ENCODE measurements at places on chromosomes 13 and 19. TPM values are rescaled to one million over a fixed set of nuclear protein-coding genes. Genes with fewer than 3 reads are reported as not detected.

DNA sequence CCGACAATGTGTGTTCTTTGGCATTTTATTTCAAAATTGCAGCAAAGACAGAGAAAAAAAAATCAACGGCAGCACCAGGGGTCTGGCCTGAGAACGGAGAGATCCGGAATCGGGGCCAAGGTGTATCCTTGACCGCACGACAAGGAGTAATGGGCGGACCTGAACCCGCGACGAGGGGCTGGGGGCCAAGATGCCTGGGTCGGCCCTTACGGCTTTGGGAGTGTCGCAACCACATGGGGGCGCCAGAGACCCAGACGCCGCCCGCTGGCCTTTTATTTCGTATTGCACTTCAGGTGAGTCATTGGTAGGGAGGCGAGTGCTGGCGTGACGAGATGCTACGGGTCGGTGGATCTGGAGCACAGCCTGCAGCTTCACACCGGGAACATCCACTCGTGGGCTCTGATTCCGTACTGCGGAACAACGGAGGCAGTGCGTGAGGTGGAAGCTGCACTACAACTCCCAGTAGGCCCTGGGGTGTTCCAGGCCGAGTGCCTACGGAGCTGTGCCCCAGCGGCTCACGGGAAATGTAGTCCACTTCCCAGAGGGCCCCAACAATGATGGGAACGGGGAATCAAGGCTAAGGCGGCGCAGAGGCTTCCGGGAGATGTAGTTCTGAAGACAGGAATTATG lies 15.7 kb downstream of the BCAT2 start:
- peak; percentile 97 for DNase-seq

The CBY2 gene
- not detected for total RNA-seq

DNA sequence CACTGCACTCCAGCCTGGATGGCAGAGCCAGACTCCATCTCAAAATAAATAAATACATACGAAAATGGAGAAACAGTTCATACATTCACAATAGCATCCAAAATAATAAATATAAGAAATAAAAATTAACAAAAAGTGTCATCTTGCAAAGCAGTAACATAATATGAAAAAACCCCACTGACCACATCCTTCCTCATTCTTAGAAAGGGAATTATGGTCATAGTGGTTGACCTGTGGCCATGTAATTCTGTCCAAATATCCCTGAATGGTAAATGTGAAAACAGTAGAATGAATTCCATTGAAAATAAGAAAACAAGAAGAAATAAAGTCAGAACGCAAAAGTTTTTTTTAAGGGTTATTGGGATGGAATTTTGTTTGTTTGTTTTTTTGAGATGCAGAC lies 7.0 kb upstream of the CDC42EP5 start:
- DNase-seq = no peak

DNA sequence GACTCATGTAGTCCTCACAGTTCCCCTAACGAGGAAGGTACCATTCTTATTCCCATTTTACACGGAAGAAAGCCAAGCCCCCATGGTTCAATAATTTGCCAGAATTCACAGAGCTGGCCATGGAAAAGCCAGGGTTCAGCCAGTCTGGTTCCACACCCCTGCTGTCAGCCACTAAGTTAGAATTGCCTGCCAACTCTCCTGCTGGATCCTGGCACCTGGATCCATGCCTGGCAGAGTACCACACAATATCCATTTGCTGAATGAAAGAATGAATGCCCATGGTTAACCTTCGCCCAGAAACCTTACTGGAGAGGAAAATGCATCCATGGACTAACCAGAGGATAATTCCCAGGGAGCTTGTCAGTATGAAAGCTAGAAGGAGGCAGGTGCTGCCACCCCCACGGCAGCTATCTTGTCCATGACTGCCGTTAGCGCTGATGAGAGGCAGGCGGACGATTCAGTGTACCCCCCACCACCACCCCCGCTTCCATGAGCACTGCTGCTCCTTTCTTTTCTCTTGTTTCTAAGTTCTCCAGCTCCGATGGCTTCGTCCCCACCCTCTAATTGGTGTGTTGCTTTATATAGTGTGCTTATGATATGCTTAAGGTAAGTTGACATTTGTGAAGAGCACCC lies 114.5 kb downstream of the SLC7A1 start:
- DNase-seq = no peak

DNA sequence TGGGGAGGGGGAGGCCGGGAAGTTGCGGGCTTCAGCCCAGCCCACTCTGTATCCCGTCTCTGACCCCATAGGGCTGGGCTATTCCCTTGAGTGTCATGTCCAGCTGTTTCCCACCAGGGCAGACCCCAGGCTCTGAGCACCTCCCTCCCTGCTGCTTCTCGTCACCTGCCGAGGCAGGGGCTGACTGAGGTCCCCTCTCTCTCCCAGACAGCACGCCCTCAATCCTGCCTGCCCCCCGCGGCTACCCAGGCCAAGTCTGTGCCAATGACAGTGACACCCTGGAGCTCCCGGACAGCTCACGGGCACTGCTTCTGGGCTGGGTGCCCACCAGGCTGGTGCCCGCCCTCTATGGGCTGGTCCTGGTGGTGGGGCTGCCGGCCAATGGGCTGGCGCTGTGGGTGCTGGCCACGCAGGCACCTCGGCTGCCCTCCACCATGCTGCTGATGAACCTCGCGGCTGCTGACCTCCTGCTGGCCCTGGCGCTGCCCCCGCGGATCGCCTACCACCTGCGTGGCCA lies 625 bp downstream of the F2RL3 start:
- DNase-seq = peak; percentile 61

DNA sequence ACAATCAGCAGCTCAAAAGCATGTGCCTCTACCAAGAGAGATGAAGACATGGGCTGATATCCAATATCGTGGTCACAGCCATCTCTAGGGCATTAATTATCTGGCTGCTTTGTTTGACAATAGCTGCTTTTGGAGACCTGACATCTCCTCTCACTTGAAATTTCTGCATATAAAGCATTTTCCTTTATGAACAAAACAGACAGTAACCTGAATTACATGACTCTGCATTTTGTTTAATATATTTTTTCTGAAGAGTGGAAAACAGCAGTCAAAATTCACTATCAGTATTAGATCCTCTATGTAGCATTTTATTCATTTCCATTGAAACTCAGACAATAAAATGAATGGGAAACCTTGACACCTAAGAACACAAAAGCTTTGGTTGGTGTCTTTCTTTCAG lies 42.4 kb upstream of the ESD start:
- no peak for DNase-seq

DNA sequence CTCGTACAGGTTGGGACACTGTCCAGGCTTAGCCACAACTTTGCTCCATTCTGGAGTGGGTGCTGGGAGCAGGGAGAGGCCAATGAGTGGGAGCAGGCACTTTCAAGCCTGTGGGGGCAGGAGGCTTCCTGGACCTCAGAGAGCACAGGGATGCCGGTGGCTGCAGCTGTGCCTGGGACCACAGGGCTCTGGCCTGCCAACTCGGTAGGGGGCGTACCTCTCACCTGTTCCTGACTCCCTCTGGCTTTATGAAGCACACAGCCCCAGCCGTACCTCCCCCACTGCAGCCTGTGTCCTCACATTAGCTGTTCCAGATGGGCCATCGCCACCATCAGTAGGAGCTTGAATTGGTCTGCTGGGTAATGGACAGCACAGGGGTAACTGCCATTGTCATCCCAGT lies 278.7 kb upstream of the KLHL1 start:
- DNase-seq = no peak

- DNase-seq = no peak
Observed at GRCh38 chr13:85405316-85405897, 393.8 kb downstream of the SLITRK6 start.

- DNase-seq = no peak
Observed at GRCh38 chr13:40963927-40964326, 55.2 kb downstream of the ELF1 start.
